Stimulated activated naive B cell treated with anti-CD40 and anti-IgM and Interleukin-4, amounts not matched to agents 10 μg/mL and 1 μg/mL and 100 μg/mL, for 72 hours (primary cell): ENCODE measurements at places on chromosomes 12 and 14.
A peak's percentile ranks its signal among the peaks of the same experiment; 100 is the strongest.

- no peak for DNase-seq
These were observed 687 bp downstream of the RAB35 start for GRCh38 chr12:120115692-120116440.

- DNase-seq: no peak
These were observed 90.8 kb downstream of the NTF3 start for GRCh38 chr12:5522432-5523335.

DNA sequence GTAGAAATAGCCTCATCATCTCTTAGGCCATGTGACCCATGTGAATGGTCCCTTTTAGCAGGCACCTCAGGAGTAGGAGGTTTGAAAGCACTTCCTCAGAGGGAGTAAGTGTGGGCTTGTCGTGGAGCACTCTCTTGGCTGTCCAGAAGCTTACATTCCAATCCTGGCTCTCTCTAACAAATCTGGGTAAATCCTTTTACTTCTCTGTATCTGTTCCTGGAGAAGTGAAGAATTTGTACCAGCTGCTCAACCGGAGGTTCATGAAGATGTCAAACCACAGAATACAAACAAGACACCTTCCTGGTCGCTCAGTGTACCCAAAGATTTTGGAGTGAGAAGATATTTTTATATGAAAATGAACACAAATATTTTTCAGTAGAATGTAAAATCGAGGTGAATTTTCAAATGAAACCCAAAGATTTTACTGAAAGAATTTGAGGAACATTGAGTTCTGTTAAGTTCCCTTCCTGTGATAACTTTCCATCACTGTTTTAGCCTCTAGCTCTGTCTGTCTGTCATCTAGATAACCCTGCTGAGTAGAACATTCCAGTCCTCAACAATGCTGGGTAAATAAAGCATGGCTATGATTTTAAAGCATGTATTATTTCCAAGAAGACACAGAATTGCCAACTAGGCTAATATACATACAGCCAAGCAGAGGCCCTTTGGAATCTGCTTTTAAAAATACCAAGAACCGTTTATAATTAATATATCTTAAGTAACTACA lies 263.9 kb upstream of the RGS6 start:
- no peak for DNase-seq

DNA sequence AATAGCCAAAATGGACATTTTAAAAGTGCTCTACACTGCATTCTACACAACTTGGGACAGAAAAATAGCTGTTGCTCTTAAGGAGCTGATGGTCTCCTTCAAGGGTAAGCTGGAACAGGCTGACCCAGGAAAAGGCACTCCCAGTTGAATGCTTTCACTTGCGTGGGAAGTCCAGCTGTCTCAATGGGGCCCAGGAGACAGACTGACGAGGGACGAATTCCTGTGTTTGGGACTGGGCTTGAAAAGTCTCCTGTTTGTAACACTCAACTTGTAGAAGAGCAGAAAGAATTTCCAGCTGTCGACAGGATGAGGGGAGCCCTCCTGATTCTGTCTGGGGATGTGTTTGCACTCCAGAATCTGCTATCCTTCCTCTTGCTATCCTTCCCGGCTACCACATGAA lies 180.8 kb downstream of the ZFP36L1 start:
- DNase-seq: no peak

GRCh38 chr12:75939016-75939642 lies 92.4 kb downstream of the PHLDA1 start:
- DNase-seq: no peak

DNA sequence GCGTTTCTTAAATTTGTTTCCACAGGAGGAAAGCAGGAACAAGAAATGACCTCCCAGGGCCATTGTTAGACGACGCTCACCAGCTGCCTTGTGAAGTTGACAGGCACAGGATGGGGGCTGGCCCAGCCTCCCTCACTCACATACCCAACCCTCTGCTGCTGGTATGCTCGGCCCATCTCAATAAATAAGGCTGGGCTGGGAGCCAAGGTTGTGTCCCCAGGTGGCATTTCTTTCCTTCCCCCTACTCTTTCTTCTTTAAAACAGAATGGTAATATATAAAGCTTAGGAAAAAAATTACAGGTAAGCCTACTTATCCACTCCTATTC lies 93.0 kb downstream of the ACTN1 start:
- no peak for DNase-seq

DNA sequence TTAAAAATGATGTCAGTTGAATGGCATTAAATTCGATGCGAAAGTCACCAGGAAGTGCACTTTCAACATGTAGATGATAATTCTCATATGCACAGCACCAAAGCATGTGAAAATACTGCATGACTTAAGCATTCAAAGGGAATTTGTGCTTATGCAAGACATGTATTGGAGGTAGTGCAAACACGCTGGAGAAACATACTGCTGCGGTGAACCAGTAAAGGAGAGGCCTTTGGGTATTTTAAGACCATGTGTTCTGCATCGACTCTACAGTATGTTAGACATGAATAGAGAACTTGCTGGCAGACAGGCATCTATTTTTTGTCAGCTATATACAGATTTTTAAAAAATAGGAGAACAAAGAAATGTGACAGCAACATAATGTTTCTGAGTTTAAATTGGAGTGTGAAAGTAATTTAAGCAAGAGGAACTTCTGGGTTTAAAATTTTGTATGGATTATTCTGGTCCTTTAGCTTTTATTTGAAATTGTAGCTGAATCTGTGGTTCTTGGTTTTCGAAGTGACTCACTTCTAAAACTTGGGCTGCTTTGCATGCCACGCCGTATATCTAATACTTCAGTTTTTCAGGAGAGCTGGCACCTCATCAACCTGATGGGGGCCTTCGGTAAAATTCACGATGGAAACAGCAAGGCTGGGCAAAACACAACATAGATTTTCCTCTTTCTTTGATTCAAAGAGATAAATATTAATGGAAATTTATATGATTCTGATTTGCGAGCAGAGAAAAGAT lies 408.7 kb downstream of the APAF1 start:
- DNase-seq: no peak

- no peak for DNase-seq
These were observed 292.9 kb downstream of the RAD51B start for GRCh38 chr14:68112442-68112841.

- no peak for DNase-seq
These were observed 115.0 kb downstream of the RPAP3 start for GRCh38 chr12:47590771-47591360.

- no peak for DNase-seq
These were observed 9.5 kb downstream of the DCN start for GRCh38 chr12:91173124-91173523.

GRCh38 chr14:68413509-68413908 lies 379.4 kb downstream of the ZFP36L1 start:
- no peak for DNase-seq

DNA sequence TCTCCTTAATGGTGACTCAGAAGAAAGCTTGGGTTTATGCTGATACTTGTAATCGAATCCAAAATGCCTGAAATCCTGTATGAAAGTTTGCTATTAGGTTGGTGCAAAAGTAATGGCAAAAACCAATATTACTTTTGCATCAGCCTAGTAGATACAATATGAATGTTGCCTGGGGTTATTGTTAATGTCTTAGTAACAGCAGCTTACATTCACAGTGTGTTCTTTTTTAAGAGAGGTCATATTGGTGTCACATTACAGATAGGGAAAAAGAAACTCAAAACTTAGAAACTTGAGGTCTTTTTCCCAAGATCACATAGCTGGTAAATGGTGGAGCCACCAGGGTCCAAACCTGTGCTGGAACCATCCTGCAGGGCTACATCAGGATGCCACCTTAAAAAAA lies 25.2 kb downstream of the SRGAP1 start:
- no peak for DNase-seq

DNA sequence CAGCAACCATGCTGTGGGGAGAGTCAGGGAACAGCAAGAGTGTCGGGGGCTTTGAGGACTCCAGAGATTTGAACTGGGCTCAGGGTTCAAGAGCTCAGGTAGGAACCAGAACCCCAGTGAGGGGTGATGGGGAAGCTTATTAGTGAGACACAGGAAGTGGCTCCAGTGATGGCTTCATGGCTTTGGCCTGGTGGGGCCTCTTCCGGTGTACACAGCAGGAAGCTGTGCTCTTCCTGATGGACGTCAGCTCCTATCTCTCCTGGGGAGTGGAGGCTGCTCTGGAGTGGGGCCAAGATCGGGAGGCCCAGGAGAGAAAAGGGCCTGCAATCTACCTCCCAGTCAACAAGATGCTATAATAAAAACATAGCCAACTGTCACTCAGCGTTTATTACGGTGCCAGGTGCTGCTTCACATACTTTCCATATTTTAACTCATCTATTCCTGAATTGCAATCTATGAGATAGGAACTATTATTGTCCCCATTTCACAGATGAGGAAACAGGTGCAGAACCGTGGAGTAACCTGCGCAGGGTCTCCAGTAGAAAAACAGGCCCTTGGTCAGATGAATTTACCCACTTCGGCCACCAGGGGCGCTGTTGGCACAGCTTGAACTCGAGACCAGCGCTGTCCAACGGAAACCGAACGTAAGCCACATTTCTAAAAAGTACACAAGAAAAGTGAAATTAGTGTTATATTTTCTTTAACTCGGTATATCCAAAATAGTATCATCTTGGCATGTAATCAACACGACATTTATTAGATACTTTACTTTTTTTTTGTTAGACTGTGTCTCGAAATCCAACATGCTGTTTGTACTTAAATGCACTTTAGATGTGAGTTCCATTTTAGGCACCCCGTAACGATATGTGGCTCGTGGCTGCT lies 63.6 kb upstream of the DLK1 start:
- peak; percentile 37 for DNase-seq

GRCh38 chr14:94850309-94851211 lies 80.6 kb upstream of the GSC start:
- no peak for DNase-seq

GRCh38 chr12:125148316-125148715 lies 83.1 kb downstream of the AACS start:
- DNase-seq: no peak

GRCh38 chr14:94115058-94115591 lies 4.6 kb downstream of the IFI27 start:
- DNase-seq: no peak

GRCh38 chr12:40820794-40821484 lies 128.7 kb downstream of the CNTN1 start:
- no peak for DNase-seq

DNA sequence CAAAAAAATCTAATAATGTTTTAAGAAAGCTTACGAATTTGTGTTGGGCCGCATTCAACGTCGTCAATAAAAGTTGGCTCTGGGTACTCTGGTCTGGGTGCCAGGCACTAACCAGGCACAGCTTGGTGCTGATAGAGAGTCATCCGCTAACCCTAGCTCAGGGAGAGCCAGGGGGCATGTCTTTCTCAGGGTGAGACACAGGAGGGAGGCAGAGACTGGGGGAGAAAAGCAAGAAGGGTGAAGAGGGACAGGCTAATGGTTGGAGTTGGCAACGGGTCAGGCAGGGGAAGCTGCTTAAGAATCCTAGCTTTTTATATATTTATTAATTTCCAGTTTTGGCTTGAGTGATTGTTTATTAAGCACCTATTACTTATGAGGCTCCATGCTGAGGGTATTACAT lies 105.0 kb downstream of the CMKLR1 start:
- DNase-seq: no peak

DNA sequence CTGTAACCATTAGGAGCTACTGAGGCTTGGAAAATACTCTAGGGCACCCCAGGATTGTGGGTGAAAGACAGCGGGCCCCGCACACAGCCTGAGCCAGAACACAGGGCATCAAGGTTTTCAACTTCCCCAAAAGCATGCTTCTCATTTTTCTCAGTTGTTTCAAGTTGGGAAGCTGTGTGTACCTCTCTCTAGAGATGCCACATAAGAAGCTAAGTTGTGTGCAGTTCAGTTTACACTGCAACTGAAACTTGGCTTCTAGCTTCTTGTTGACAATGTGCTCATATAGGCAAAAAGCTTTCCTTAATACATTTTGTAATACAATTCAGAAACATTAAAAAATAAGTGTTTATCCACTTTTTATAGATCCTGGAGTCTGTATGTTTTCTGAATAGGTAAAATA lies 88.1 kb upstream of the PTPRR start:
- no peak for DNase-seq

DNA sequence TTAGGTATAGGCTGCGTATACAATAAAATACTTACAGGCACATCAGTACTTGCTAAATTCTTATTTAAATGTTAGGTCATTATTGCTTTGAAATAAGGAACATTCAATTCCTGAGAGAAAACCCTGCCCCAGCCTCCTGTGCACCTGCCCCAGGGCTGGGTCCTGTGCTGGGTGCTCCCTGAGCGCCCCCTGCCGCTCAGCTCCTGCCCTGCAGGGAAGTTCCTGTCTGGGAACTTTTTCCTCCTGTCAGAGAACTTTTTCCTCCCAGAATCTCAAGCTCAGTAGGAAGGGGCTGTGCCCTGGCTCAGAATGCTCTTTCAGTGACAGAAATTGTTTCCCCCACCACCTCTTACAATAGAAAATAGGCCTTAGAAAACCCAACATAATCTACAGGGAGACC lies 751.1 kb downstream of the TMEM121 start:
- DNase-seq: no peak

DNA sequence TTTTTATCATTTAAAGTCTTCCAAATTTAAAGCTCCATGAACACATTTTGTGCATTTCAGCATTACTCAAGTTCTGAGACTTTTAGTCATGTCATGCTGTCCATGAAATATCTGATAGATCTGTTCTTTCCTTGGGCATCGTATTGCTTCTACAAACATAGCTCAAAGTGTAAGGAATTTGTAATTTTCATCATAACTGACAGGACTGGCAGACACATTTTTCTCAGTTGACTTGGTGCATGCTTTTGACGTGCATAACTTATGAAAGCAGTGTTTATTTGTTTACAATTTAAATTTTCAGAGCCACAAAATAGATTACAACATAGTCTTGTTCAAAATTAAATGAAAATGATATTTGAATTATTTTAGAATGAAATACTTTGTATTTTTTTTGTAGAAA lies 812.1 kb upstream of the NOVA1 start:
- no peak for DNase-seq

DNA sequence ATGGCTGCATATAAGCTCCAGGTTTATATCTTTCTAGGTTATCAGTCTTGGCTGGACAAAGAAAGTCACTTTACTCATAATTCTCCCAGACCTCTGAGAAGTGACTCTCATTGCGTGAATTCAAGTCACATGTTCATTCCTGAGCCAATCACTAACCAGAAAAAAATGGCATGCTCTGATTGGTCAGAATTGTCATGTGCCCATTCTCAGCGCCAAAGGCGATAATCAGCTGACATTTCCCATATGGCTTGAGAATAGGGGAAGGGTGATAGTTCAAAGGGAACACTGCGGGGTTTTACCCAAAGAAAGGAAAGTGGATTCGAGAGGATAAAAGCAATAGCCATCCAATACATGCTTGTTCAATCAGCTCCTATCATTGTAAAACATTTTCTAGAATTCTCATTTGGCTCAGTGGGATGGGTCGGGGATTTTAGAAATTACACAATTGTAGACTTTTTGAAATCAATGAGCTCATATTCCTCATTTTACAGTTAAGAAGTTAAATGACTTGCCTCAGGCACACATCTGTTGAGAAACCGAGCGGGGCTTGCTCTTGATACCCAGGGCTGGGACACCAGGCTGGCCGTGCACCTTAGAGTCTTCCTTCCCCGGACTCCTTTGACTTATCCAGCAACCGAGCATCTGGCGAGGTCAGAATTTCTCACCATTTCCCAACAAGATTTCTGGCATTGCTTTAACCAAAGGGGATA lies 454.0 kb upstream of the TBX3 start:
- DNase-seq: no peak

- no peak for DNase-seq
These were observed 1.3 kb upstream of the ADGRD1 start for GRCh38 chr12:130952171-130952954.
